Hypothalamus (tissue), 51 donors: ENCODE measurements at places on chromosomes 13 and 19.
A peak's percentile ranks its signal among the peaks of the same experiment; 100 is the strongest.

- DNase-seq: no peak
Observed at GRCh38 chr19:16200038-16201010, 2.6 kb downstream of the AP1M1 start.

DNA sequence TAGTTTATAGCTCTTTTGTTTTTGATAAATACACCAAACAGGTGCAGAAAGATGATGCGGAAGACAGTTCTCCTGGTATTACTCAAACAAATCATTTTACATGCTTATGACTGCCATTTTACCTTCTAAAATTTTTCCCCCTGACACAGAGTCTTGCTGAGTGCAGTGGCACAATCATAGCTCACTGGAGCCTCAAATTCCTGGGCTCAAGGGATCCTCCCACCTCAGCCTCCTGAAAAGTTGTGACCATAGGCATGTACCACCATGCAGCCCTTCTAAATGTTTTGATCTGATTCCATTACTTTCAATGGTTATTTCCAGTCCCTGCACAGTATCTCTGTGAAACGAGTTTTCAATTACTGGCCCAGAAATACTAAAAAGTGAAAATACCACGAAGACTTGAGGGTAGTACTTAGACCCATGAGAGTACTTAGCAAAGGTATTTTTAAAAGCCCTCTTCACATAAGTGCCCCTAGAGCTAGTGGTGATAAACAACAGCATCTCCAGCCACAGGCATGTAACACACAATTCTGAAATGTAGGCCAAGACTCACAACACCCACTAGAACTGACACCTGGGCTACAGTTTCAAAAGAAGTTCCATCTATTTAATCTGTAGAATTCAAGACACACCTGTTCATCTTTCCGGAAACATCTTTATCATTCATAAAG is 11.3 kb downstream of the HSPH1 start:
- no peak for DNase-seq

- no peak for DNase-seq
Observed at GRCh38 chr13:24648983-24649687, 31.1 kb upstream of the ATP12A start.

DNA sequence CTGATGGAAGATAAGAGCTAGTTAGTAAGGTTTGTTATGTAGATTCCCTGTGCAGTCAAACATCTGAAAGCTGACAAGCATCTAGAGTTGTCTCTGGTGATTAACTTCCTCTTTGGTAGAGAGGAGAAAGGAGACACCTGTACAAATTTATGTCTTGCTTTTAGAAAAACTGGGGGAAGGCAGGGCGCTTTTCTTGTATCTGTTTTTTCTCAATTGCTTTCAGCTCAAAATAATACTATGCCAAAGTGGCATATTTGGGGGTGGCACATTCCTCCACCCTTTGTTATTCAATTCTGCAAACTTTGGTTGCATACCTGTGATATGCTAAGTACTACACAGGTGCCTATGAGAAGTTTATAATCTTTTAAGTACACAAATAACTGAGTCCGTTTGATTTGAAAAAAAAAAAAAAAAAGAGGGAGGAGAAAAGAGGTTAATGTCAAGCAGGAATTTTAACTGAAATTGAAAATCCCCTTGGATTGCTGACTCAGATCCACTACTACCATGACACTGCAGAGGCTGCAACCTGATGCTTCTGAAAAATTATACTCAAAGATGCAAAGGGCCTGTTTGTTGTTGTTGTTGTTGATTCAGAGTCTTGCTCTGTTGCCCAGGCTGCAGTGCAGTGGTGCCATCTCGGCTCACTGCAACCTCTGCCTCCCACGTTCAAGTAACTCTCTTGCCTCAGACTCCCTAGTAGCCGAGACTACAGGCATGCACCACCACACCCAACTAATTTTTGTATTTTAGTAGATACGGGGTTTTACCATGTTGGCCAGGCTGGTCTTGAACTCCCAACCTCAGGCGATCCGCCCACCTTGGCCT is 164.8 kb upstream of the NBEA start:
- DNase-seq: no peak

DNA sequence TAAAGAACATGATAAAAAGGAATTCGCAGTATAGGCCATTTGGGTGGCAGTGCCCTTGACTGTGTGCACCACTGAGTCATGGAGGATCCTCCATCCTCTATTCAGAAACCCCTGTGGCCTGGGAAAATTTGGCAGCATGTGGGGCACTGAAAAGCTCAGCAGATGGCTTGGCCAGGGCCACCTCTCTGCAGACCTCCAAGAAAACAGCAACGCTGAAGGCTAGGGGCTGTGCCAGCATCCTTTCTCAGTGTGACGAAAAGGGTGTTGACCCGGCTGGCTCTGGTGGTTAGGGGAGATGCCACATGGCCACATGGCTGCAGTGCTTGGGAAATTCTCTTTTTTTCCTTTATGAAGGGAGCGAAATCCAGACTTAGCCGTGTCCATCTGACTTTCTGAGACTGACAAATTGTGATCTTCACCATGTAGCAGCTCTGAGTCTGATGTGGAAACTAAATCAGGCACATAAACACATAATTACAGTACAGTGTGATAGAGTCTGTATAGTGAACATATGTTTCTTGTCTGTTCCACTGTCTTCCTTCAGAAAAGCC is 178.0 kb downstream of the KCTD12 start:
- DNase-seq: peak; percentile 29

DNA sequence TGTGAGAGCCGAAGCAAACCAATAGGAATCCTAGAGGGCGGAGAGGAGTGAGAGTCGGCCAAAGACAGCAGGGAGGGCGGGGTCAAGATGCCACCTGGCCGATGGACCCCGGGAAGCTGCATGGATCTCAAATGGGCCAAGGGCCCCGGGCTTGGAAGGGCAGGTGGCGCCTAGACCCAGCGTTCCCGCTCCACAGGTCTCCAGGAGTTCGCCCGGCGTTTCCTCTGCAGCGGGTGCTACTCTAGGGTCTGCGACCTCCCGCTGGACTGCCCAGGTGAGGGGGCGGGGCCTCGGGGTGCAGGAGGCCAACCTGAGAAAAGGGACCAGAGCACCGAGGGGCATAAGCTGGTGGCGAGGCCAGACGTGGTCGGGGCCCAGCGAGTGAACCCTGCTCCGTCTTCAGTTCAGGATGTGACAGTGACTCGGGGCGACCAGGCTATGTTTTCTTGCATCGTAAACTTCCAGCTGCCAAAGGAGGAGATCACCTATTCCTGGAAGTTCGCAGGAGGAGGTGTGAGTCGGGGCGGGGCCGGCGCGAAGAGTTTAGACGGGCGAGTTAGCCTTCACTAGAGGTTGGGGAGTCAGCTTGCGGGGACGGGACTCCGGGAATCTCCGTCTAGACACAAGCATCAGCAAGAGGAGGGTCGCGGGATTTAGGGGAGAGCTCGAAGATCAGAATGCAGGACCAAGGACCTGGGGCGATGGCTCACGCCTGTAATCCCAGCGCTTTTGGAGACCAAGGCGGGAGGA is 9.9 kb downstream of the SPACA6 start:
- no peak for DNase-seq

GRCh38 chr19:4174213-4174894 is 8.0 kb downstream of the SIRT6 start:
- no peak for DNase-seq

DNA sequence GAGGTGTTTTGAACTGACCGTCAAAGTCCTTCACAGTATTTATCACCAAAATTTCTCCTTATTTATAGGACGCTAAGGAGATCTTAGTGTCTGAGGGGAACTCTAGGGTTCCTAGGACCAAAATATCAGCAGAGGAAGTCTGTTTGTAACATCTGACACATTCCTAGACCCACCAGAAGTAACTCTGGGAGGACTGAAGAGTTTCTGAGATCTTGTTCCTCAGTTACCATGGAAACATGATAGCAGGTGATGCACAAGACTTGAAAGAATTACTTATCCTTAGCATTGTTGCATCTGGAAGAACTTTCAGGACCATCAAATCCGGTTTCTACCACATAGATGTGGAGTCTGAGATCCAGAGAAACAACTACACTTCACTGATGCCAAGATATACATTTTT is 164.6 kb downstream of the IER2 start:
- DNase-seq: no peak
